ENCODE measurements at places on chromosomes 12 and 14.
A peak's percentile ranks its signal among the peaks of the same experiment; 100 is the strongest.

DNA sequence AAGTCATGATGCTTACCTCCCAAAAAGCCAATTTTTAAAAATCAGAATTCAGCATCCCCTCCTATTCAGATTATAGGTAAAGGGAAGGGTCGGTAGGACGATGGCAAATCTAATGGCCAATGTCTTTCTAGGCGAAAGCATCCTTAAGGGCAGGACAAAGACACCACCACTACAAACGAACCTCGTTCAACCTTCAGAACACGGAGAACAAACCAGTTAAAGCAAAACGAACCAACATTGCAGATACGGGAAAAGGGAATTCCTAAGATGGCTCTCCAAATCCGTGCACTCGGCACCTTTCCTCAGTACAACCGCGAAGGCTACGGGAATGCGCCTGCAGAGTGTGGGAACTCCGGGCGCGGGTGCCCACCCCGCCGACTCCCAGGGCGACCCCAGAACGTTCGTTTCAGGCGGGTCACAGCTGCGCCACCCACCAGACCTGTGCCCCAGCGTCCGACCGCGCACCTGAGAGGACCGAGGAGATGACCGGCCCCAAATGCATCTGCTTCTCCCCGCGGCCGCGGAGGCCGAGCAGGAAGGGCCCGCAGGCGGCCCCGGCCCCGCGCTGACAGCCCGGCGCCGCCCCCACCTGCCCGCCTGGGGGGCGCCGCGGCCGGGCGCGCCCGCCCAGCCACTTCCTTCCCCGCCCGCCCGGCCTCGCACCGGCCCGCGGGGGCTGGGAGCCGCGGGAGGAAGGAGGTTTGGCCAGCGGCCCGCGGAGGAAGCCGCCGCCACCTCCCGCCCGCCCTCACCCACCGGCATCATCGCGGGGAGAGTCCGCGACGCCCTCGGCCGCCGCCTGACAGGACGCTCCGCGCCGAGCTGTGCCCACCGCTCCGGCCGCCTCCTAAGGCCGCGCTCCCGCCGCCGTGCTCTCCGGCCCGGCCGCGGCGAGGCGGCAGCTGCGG lies 578 bp downstream of the PPP1R13B start:
- DNase-seq = no peak

DNA sequence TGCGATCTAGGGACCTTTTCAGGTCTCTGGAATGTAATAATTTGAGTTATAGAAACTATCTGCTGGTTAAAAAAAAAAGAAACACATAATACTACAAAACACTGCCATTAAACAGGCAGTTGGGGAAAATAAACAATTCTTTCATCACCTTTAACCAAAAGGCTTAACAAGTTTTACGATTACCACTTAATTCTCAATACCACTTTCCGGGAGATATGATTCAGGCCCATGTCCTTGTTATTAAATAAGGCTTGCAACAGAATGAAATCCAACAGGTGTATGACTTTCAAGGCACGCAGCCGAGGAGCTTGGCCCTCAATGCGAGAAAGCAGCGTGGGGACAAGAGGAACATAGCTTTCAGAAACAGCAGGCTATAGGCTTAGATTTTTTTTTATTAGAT lies 5.6 kb upstream of the GLRX5 start:
- no peak for DNase-seq

GRCh38 chr12:100329800-100330199 lies 27.1 kb upstream of the SLC17A8 start:
- DNase-seq = no peak

DNA sequence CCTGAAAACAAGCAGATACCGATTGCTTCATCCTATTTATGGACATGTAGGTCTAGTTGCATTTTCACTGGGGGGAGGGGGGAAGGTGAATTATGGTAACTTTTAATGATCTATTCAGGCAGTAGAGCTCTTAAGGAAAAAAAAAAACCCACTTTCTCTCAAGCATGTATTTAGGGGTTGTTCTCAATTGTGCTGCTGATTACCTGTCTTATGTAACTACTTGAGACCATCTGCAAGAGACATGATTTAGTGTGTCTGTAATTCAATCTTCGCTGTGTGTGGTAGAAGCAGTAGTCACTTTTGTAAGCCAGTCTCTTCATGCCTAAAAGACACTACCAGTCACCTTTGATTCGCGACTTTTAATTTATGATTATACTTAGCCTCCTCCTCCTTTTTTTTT lies 8.9 kb downstream of the CALM1 start:
- no peak for DNase-seq

GRCh38 chr14:104393199-104393897 lies 186.2 kb upstream of the C14orf180 start:
- DNase-seq = no peak

DNA sequence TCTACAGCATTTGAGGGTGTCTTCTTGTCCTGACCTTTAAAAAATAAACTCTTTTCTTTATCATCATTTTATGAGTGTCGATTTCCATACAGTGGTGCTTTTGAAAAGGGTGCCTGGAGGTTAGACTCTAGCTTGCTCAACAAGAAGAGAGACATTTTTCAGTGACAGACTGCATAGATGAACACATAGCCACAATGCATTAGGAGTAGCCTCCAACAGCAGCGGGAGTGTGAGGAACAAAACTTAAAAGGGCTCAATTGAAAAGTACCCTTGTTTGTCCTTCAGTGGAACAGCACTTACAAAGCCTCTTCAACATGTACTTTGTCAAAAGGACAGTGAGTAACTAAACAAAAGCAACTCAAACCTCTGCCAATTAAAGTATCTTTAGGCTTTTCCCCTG lies 119.3 kb downstream of the SOX5 start:
- DNase-seq = no peak

DNA sequence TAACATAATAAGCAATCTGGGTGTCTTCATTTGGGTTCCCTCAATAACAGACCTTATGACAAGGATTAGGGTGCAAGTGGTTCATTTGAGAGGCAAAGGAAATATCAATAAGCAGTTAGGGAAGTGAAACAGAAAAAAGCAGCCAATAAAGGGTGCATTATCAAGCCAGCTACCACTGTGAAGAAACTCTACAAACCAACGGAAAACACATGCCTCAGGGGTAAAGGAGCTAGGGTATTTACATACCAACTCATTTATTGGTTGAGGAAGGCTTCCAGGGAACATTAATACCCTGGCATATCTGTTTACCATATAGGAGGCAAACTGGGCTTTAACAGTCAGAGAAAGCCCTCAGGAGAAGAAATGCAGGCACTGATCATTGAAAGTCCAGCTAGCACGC lies 22.7 kb upstream of the IFNG-AS1 start:
- DNase-seq = no peak

DNA sequence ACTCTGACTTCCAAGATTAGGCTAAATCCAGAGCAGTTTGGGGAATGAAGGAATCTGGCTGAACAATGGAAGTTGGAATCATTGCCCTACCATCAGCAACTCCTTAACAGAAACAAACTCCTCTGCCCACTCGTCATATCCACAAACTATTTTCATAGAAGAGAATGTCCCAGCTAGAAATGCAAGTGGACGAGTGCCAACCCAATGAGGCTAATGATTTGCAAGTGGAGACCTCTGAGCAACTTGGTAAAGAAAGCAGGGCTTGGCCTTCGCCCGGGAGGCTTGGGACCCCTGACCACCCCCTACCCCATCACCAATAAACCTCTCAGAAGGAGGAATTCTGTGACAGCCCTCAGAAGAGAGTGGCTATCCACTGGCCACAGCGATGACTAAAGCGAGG lies 40.0 kb upstream of the DDX11 start:
- peak; percentile 6 for DNase-seq

DNA sequence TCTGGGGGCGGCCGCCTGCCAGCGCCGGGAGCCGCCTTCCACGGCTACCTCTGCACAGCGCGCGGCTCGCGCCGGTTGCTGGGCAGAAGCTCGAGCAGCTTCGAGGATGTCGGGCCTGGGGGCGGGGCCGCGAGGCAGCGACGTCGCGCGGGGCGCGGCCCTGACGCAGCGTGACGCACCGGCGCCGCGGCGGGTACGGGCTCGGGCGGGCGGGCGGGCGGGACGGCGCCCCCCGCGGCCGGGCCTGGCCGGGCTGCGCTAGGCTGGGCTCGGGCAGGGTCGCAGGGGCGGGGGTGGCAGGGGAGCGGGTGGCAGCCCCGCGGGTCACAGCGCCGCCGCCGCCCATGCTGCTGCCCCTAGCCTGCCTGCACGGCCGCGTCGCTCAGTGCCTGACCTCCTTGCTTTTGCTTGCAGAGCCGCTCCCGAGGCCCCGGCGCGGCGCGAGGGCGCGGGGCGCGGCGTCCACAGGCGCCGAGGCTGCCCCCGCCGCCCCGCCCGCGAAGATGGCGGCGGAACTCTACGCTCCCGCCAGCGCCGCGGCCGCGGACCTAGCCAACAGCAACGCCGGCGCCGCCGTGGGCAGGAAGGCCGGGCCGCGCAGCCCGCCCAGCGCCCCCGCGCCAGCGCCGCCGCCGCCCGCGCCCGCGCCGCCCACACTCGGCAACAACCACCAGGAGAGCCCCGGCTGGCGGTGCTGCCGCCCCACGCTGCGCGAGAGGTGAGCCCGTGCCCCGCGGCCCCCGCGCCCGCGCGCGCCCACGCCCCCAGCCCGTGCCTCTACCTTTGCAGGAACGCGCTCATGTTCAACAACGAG lies at the start of gene BTBD6:
TSS of gene BTBD6 (plus strand) at position 166 of the 814 bp plus-strand sequence. CDS start at position 345, 179 bp downstream.
- peak; percentile 79 for DNase-seq

DNA sequence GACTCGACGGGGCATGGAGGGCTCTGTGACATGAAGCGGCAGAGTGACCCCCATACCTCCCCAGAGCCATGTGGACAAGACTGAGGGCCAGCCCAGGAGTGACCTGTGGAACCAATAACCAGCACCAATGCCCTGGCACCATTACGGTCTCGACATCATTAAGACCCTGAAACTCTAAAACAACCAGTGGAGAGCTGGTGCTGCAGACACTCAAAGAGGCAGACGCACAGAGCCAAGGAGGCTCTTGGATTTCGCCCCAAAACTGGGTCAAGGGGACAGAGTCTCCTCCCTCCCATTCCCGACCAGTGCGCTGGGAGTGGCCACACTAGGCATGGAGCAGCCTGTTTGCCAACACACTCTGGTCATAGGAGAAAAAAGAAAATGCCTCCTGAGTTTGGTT lies 41.6 kb upstream of the VASH1 start:
- DNase-seq = no peak

- no peak for DNase-seq
Measured at GRCh38 chr12:103696101-103696500, 109.0 kb downstream of the STAB2 start.

DNA sequence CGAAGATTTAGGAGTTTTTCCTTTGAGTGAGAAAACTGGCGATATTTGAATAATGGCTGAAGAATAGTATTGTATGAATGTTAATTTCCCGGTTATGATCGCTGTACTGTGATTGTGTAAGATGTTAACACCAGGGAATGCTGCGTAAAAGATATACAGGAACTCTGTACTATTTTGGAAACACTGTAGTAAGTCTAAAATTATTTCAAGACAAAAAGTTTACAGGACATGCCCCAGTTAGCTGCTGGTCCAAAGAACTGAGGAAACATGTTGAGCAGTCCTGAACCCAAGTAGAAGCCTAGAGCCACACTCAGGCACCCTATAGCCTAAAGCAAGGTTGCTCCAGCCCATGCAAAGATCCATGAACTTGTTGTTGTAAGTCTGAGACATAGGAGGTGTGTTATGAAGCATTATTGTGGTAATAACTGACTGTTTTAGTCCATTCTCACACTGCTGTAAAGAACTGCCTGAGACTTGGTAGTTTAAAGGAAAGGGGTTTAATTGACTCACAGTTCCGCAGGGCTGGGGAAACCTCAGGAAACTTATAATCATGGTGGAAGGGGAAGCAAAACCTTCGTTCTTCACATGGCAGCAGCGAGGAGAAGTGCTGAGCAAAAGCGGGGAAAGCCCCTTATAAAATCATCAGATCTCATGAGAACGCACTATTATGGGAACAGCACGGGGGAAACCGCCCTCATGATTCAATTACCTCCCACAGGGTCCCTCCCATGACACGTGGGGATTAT lies 99.8 kb upstream of the RESF1 start:
- DNase-seq = no peak

DNA sequence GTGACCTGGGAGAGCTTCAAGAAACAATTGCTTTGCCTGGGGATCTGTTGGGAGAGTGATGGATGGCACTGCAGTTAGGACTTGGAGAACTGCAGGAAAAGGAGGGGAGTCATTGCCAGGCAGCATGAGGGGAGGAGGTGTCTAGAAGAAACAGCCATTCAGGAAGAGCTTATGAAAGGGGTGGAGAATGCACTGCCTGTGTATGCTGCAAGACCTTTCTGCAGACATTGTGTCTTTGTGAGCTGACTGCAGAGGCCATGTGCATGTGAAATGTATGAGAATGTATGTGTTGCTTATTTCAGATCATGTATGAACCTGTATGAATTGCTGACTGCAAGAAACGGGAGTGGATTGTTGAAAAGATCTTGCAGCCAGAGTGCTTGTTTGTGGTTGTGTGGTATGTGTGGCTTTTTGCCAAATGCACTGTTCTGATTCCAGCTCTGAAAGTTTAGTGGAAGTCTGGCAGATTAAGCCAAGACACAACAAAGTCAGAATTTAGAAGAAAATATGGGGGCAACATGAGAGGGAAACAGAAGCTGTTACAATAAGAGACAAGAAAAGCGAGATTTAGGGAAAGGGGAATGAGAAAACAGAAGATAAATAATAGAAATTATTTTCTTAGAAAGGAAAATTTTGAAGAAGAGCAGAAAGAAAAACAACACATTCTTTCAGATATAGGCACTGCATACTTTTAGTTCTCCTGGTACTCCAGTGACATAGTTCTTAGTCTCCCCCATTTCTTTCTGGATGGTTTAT lies 9.8 kb upstream of the RIMKLB start:
- peak; percentile 83 for DNase-seq

DNA sequence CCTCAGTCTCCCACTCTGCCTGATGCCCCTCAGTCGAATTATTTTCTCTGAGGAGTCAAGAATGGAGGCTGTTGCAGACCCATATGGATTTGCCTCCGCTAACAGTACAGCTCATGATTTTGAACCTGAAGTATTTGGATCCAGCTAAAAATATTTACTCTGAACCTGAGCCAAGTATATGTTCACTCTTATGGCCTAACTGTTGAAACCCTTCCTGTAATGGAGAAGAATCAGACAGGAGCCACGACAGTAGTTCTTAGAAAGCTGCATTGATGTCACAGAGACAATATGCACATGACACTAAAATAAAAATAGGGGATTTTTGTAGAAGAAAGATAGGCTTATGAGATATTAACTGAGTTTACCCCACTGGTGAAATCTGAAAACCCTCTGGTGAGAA lies 1128.3 kb upstream of the FLRT2 start:
- no peak for DNase-seq

GRCh38 chr12:96242597-96242996 lies 48.4 kb downstream of the ELK3 start:
- DNase-seq = no peak

GRCh38 chr12:132132609-132133430 lies 11.3 kb downstream of the DDX51 start:
- no peak for DNase-seq

All from AG10803 (cell line).